NAMALWA (cell line): ENCODE measurements at places on chromosomes 2 and 18.
A peak's percentile ranks its signal among the peaks of the same experiment; 100 is the strongest.

- DNase-seq, result peak; percentile 54
These were observed 1.4 kb downstream of the MBP start for GRCh38 chr18:77131100-77131651.

DNA sequence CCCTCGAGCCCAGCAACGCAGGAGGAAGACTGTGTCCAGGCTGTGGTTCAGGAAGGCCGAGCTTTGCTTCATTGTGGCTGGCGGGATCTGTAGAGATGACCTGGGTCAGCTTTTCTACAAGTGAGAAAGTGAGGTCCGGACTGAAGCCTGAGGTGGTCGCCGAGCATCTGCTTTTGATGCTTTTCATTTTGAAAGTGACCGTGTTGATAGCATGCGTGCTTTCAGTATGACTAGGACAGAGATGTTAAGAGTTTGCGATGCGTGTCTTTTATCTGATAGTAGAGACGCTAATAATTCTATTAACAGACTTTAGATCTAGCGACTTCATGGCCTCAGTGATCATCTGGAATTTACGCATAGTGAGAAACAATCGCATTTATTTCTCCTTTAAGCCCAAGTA is 28.1 kb downstream of the CTDP1 start:
- no peak for DNase-seq

DNA sequence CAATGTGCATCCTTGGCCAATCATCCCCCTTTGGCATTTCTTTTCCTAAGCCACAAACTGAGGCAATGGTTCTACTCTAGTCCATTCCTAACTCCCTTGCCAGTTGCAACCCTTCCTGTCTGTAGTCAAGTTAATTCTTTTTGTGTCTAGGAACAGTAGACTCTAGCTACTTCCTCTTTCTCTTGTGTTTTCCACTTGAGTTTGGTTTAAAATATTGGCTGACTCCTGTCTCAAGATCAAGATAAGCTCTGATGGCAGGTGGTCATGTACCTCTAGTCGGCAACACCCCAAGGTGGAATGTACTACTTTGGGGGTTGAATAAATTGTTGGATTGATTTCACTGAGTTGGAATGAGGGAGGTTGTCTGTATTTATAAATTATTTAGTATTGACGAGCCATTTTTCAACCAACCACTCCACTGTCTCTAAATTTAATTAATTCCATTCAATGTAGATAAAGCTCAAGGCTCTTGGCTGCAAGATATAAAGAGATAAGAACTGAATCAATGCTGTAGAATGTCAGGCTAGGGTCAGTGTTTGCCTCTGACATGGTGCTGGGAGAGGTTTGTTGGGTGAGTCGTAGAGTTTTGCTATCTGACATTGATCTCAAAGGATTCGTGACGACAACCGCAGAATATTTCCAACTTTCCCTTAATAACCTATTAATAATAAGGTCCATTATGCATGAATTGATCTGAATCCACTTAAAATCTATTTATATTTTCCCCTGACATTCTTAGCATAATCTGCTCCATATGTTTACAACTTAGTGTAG is 188.7 kb upstream of the APCDD1 start:
- peak; percentile 2 for DNase-seq

- peak; percentile 58 for DNase-seq
These were observed 315.5 kb downstream of the RPRM start for GRCh38 chr2:153163055-153163454.
